ENCODE measurements at places on chromosomes 5 and 9.

DNA sequence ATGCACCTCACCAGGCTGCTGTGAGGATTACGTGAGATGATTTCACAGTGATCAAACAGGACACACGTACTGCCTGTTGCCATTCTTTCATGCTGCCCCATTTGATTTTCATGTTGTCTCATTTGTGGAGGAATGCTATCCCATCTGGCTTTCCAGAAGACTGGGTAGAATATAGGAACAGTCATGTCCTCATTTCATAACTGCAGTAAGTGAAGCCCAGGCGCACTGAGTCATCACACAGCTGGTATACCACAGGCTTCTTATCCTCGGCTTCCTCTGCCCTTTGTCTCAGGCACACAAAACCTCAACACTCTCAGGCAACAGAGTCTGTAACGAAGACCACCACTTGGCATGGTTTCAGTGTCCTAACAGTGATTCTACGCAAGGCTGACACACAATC is 62.3 kb downstream of the LHFPL2 start:
- no peak for DNase-seq

GRCh38 chr9:87543251-87543650 is 45.6 kb downstream of the DAPK1 start:
- DNase-seq = no peak

DNA sequence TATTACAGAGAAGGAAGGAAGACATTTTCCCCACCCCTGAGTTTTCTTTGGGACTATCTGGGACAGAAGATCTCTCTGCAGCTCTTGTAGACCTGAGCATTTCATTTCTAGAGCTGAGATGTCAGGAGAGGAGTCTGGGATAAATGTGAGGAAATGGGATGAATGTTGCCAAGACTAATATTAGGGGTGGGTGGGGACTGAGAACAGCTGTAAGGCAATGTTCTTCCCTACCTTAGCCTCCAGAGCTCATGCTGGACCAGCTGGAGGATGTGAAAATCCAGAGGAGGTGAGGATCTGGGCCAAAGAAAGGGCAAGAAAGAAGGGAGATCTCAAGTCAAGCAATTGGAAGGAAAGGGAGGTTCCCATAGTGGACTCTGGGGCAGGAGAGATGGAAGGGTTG is 23.1 kb upstream of the FOXD1 start:
- DNase-seq = no peak

DNA sequence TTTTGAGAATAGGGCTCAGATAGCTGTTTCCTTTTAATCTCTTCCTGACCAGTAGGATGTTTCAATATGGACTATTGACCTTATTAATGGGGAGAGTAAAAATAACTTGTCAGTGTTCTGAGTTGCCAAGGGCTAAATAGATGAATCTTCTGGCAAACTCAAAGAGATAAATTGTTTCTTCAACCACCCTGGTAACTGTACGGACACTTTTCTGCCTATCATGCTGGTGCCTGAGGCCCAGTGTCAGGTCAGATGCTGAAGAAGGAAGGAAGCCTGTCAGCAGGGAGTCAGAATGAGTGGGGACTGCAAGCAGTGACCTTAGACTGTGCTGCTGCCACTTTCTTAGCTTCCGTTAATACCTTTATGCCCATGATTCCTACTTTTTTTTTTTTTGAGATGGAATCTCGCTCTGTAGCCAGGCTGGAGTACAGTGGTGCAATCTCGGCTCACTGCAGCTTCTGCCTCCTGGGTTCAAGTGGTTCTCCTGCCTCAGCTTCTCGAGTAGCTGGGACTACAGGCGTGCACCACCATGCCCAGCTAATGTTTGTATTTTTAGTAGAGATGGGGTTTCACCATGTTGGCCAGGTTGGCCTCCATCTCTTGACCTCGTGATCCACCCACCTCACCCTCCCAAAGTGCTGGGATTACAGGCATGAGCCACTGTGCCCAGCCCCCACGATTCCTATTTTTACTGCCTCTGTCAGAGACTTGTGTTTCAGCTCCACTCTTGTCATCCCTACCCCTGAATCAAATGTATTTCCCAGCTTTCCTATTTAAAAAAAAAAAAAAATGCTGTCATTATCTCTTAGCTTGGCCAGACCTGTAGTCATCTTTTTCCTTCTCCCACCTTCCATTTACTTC is 33.7 kb downstream of the TGFBR1 start:
- no peak for DNase-seq

DNA sequence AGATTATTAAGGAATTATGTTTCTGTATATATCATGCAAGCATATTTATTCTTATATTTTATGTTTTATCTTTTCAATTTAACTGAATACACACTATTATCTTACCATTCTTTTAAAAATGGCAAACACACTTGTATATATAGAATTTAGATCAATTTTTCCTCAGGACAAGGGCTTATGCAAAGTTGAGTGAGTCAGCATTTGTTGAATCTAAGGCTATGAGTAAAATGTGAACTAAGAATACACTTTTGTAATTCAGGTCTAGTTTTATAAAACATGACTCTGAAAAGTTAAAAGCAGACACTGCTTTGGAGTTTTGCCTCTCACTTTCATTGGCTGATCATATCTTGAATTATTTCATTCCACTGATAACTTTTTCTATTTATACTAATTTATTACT is 127.8 kb downstream of the FOCAD start:
- no peak for DNase-seq
